ENCODE measurements at places on chromosomes 2 and 18.

DNA sequence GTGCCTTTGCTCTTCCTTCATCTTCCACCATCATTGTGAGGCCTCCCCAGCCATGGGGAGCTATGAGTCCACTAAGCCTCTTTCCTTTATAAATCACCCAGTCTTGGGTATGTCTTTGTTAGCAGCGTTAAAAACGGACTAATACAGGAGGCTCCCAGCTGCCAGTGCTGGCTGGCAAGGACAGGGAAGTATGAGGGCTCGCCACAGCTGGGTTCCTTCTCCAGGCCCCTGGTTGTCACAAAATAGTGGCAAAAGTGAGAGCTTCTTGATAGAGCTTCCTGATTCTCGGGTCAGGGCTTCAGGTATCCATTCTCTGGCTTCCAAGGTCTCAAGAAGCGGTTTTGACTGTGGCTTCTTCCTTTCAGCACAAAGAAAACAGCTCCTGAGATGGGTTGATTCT is 85.0 kb downstream of the ZNF516 start:
- no peak for DNase-seq

GRCh38 chr2:106057206-106057605 is 136.9 kb downstream of the UXS1 start:
- no peak for DNase-seq

DNA sequence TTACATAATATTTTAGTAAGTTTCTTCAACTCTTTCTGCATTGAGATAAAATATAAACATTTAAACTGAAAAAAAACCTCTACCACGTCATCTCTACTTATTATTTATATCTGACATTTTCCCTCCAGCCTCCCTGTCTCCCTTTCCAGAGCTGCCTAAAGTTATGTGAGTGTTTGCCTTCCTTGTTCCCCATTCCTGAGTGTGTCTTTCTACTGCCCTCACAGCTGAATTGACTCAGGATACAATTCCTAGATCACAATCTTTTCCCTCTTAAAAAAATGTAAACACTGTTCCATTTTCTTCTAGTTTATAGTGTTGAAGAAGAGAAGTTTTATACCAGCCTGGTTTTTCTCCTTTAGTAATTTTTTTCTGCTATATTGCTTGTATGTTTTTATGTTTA is 5.3 kb downstream of the TRPM8 start:
- DNase-seq, result no peak

GRCh38 chr2:206698811-206699210 is 19.4 kb downstream of the DYTN start:
- no peak for DNase-seq

DNA sequence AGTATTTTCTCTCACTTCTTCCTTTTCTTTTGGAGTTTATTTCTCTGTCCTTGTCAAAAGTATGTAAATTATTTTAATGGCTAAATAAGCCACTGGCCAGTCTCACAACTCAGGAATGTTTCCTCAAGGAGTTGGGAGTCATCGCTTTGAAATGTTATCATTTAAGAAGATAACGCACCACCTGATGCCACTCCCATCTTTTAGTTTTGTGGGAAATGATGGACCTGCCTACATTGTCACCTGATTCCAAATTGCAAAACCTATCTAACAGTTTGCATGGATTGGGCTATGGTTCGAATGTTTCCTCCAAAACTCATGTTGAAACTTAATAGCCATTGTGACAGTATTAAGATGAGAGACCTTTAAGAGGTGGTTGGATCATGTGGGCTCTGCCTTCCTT is 32.4 kb upstream of the PPM1B start:
- DNase-seq, result no peak

GRCh38 chr18:59379772-59380522 is 20.9 kb upstream of the LMAN1 start:
- DNase-seq, result no peak

GRCh38 chr2:28656937-28657615 is 94.6 kb upstream of the PPP1CB start:
- no peak for DNase-seq

- no peak for DNase-seq
Measured at GRCh38 chr2:236841389-236841788, 244.3 kb upstream of the COPS8 start.

- DNase-seq, result no peak
Measured at GRCh38 chr2:220051716-220052115, 424.3 kb downstream of the SLC4A3 start.

GRCh38 chr2:20015482-20016083 is 3.1 kb upstream of the MATN3 start:
- no peak for DNase-seq

Data from stimulated activated CD8-positive, alpha-beta memory T cell treated with anti-CD3 and anti-CD28 coated beads, Interleukin-7, amount 100 ng/mL, for 1 hour (primary cell).